Stimulated activated CD4-positive, alpha-beta T cell treated with anti-CD3 and anti-CD28 coated beads, Interleukin-2, amount 100 ng/mL, for 24 hours (primary cell): ENCODE measurements at places on chromosomes 3 and 15.

- no peak for DNase-seq
Measured at GRCh38 chr3:125351814-125352456, 23.2 kb downstream of the ZNF148 start.

DNA sequence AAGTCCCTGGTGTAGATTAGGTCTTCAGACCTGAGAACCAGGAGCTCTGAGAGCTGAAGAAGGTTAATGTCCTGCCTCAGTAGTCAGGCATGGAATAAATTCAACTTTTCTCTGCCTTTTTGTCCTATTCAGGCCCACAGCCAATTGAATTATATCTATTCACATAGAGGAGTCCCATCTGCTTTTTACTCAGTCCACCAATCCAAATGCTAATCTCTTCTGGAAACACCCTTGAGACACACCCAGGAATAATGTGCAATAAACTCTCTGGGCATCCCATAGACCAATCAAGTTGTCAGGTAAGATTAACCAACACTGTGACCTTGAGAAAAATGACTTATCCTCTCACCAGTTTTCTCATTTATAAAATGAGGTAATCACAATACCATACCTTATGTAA, 129.4 kb downstream of the MEX3B start:
- no peak for DNase-seq

DNA sequence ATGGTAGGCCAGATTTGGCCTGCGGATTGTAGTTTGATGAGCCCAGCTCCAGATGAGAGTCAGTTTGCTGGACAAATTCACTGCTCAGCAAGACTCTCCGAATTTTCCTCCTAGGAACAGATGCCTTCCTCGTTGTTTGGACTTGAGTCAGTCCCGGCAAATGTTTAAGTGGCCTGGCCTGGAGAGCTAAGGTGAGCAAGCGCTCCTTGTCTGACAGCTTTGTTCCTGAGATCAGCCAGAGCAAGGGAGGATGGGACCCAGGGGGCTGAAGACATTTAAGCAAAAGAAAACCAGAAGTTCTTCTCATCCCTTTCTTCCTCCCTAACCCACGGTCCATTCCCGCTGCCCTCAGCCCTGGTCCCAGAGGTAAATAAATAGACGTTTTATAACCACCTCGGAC, 40.3 kb downstream of the POLR2M start:
- no peak for DNase-seq

GRCh38 chr3:112074616-112075497, 11.3 kb upstream of the C3orf52 start:
- no peak for DNase-seq

DNA sequence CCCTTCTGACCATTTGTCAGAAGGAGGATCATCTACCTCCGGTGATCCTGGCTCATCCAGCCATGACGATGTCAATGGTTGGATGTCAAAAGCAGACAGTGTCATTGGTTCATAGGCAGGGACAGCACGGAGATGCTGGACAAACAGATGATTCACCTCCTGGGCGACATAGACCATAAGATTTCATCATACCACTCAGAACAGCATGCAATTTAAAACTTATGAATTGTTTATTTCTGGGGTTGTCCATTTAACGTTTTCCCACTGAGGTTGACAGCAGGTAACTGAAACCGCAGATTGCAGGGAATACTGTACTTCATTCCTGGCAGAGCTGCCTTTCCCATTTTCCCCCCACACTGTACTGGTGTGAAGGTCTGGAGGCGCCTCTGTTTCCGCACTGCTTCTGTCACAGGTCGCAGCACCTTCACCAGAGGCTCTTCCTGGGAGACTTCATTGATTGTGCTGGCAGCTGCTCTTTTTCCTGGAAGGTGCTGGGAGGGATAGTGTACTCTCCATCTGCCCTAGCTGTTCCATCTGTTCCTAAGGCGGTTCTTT, 32.5 kb upstream of the TMOD3 start:
- no peak for DNase-seq

GRCh38 chr15:48962662-48963523, 826 bp downstream of the SHC4 start:
- DNase-seq, result peak; percentile 11

GRCh38 chr3:144801890-144802289, 830.3 kb downstream of the DIPK2A start:
- DNase-seq, result no peak

DNA sequence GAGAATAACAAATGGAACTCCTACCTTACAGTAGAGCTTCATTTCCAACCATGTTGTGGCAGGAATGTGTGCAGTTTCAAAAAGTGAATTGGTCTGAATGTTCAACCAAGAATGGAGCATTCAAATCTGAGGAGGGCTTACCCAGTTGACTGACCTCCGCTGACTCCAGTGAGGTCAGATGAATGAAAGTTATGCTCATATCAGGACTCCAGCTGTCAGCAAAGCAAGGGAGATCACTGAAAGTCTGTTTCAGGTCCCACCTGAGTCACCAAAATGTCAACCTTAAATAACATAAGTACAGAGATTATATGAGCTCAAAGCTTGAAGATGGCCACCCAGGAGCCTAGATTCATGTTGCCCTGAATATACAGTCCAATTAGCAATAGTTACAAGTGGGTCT, 473.5 kb downstream of the RBMS3 start:
- no peak for DNase-seq

GRCh38 chr15:62989366-62990055, 53.0 kb upstream of the TPM1 start:
- DNase-seq, result no peak

DNA sequence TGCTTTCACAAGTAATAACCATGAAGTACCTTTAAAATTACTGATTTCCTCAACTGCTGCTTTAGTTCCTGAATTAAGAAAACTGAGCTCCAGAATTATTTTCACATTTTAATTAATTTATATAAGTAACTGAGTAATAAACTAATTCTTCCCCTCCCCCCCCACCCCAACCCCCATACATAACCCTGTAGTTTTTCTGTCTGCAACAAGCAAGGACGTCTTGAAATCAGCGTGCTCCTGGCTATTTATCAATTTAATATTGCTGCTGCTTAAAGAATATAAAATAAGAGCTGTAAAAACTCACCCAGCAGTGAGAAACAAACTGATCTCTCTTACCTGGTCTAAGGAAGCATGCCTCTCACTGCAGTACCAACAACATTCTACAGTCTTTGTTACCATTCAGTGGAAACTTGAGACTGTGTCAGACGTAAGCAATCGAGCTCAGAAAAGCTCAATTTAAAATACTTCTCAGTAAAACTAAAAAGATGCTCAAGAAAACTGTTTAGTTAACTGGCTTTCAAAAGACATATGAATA, 121.0 kb downstream of the TFDP2 start:
- DNase-seq, result no peak

- no peak for DNase-seq
Measured at GRCh38 chr3:138862924-138863775, 28.4 kb upstream of the PIK3CB start.
